GM12864 (cell line): ENCODE measurements at places on chromosomes 5 and 9.
A peak's percentile ranks its signal among the peaks of the same experiment; 100 is the strongest.

GRCh38 chr5:126199467-126199866, 223.7 kb upstream of the GRAMD2B start:
- DNase-seq: no peak

DNA sequence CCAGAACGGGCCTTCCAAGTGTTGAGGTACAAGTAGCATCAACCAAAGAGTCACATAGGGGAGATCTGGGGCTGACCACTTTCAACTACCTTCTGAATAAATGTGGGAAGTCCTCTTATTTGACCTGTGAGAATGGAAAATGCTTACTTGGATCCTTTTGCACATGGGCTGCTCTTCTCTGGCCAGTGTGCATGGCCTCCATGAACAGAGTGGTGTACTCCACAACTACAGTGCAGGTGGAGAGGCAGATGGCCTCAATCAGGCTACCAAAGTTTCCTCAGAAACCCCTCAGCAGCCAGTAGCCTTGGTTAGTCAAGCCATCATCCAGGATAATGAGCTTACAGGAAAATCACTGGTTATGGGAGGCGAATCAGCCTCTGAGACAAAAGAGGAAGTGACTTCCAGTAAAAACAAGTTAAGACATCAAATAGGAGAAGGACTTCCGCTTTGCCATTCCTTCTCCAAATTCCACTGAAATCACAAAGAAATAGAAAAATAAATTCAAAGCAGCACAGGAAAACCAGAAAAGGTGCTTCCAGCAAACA, 18.3 kb upstream of the FCHO2 start:
- DNase-seq: no peak

DNA sequence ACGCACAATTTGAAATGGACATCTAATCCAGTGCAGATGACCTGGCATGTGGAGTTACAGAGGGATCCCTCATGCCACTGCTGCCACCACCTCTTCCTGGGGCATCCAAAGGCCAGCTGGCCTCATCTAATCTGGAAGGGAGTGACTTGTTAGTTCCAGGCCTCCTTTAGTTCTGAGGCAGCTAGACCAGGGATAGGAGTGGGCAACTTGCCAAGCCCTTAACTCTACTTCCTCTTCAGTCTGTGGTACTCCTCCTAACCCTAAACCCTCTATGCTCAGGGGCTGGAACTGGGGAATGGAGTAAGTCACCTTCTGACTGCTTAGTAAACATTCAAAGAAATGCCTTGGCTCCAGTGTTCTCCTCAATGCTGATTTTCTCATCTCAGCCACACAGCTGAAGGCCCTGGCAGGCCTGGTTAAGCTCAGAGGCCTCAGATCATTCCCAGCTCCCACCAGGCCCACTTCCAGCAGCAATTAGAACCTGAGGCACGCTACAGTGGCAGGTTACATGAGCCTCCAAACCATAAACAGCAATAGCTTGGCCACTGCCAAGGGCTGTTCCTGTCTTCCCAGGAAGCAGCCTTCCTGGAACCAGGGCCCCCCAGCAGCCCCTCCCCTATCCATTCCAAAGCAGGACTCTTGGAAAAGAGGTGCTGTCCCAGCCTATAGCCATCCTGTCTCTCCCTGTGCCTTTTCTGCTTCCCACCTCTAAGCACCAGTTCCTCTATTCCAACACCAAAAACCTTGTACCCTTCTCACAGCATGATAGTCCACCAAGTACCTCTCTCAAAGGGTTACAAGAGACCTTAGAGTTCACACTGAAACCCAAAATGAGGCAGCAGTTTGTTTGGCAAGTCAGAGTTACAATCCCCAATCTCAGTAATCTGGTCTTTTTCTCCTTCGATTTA, 2.0 kb downstream of the EIF4EBP3 start:
- no peak for DNase-seq

DNA sequence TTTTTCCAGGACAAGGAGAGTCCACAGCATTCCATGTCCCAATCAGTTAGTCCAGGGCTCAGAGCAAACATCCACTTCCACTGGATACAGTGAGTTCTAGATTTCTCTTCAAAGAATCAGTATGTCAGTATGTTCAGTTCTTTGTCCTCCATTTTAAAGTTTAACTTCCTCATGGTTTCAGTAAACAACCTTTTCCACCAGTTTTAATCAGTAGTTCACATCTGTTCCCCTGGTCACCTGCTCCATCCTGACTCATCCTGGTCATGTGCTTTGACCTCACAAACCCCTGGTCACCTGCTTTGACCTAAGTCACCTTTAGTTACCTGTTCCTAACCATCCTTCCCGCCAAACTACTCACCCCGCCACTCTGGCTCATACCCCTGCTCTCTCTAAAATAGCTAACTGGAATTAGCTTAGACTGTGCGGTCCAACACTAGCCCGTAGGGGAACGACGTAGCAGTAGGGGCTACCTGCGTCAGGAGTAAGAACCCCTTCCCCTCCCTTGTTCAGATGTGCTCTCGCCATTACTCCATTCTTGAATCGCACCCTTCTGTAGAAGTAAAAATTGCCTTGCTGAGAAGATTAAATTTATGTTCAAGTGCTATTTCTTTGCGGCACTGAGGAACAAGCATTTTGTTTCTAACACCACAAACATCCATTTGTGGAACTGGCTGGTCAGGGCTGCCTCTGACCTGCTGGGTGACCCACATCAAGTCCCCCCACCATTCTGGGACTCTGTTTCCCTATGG, 5.5 kb downstream of the ENG start:
- no peak for DNase-seq

GRCh38 chr5:178515776-178516503, 74.3 kb downstream of the COL23A1 start:
- no peak for DNase-seq

GRCh38 chr9:129579294-129579693, 41.6 kb downstream of the C9orf50 start:
- no peak for DNase-seq

- peak; percentile 27 for DNase-seq
These were observed at the start of gene NREP for GRCh38 chr5:111756581-111757354. TSS of gene NREP (minus strand) at chr5:111757194. CDS start at chr5:111755772, 1,422 bp downstream.

- no peak for DNase-seq
These were observed 480.0 kb upstream of the PAPPA start for GRCh38 chr9:115673599-115673998.

DNA sequence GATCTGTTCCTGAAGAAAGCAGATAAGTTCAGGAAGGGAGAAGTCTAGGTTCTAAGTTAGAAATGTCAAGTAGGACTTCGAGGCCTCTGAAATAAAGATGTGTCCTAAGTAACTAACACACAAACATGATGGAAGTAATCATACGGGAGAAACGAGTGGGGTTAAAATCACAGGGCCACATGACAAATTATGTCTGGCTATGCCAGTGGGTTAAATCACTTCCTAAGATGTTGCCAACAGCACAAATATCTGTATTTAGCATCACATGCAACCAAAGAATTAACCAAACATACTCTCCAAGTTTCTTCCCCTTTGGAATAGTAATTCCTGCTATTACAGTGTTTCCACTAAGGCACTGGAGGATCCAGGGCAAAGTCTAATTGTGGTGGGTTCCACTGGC, 13.7 kb upstream of the ZSWIM6 start:
- no peak for DNase-seq

DNA sequence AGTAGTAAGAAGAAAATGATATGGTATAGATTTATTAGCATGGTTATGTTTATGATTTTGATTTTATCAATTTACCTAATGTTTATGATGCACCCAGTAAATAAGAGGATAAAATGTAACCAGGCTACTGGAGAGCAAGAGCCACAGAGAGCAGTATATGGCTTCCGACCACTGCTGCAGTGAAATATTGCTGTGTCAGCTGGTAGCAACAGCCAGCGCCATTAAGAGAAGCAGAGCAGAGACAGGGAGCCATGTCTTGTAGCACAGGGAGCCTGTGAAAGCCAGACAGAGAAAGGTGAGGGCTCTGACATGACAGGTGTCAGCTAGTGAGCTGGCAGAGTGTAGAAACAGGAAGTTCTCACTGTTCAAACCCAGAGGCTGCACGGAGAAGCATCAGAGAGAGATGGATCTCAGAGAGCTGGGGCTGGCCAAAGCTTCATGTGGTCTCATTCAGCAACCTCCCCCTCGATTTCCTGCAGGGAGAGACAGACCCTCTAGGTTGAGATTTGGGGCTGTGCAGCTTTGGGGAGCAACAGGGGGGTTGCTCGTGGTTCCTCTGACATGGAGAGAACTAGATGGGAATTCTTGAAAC, 202.1 kb downstream of the MED10 start:
- no peak for DNase-seq

DNA sequence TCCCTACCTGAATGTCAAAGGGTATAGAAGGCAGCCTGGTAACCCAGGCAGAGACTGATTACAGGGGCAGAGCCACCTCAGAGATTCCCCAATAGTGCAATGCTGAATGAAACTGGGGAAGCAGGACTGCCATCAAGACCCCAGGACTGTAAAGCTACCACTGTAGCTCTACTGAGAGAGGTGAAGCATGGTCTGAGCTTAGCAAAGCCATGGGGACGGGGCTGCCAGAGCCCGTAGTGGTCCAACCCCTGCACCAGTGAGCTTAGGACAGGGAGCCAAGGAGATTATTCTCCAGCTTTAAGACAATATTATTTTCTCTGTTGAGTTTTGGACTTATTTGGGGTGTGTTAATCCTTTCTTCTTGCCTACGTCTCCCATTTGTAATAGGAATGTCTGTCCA, 679.3 kb upstream of the GRAMD2B start:
- no peak for DNase-seq

GRCh38 chr9:114607671-114608524, 3.2 kb upstream of the TMEM268 start:
- no peak for DNase-seq
